ENCODE measurements at places on chromosomes 6 and 20. TPM values are rescaled to one million over a fixed set of nuclear protein-coding genes. Genes with fewer than 3 reads are reported as not detected.

DNA sequence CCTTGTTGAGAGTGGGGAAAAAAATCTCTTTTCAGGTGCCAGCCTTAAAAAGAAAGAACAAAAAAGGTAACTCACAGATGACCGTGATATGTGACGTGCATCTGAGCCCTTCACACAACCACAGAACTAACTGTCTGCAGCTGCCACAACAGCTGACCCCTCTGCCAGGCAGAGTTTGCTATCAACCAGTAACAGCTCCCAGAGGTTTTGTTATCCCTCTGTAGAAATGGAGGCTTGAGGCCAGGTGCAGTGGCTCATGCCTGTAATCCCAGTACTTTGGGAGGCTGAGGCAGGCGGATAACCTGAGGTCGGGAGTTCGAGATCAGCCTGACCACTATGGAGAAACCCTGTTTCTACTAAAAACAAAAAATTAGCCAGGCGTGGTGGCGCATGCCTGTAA lies 42.8 kb downstream of the SLC52A3 start:
- no peak for DNase-seq

- peak; percentile 77 for DNase-seq
Measured at GRCh38 chr6:131923356-131923755, 27.8 kb downstream of the CCN2 start.

DNA sequence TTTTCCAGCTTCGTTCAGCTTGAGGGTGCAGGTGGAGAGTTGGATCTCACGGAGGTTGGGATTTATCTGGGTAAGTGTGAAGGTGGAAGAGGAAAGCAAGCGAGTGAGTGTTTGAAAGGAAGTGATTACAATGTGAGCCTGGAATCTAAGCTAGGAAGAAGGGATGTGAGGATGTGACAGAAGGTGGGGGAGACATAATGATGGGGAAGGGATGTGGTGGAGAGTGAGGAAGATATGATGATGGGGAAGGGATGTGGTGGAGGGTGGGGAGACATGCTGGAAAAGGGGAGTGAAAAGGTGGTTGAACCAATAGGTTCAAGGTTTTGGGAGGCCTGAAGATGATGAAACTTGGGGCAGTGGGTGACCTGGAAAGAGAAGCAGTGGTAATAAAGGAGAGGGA lies 23.2 kb downstream of the KIAA1755 start:
- DNase-seq = no peak

GRCh38 chr20:37042986-37043972 lies 52.5 kb downstream of the RBL1 start:
- no peak for DNase-seq

- DNase-seq = peak; percentile 55
Measured at GRCh38 chr6:143270026-143270425, 180.5 kb downstream of the ADAT2 start.

DNA sequence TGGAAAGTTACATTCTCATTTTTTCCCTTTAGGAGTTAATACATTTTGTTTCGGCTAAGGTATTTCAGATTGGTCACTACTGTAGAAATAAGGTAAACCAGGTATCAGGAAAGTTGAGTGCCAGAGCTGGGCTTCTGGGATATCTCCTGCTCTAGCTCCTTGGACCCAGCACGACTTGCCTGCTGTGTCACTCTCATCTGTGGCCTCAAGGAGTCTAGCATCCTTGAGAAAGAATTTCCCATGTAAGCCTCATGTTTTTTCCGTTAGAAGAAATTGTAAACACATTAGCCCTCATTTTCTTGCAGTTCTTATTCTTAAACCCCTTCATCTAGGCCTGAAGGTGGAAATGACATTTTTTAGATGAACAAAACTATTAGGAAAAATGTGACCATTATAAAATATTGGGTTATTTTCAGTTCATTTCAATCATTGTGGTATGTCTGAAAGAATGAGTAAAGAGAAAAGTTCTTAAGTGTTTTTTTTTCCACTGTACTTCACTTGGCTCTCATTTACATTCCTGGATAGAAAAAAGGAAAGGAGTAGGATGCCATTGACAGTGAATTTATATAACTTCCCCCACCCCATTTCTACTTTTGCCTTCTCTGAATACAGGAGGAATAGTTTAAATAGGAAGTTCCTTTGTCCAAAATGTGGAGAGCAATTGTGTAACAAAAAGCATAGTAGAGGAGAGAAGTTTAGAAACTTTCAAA lies 46.7 kb downstream of the CD2AP start:
- DNase-seq = no peak

DNA sequence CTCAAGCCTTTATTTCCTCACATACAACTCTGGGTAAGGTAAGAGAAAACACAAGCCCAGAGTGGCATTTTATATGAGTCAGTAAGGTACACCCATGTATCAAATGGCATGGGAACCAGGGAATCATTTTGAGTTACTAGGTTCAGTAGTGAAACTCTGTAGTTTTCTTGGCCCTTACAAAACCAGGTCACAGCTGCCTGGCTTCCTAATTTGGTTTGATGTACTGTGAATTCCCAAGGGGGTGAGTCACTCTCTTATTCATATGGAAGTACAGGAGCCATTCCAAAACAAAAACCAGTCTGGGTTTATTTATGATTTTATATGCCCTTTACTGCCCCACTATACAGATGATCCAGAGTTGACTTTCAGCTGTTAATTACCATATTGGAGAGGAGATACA lies 70.7 kb downstream of the PDE7B start:
- peak; percentile 98 for DNase-seq

LY6G6D gene
- not detected for total RNA-seq

B3GALT4 gene
- 11.1 TPM for total RNA-seq

NEDD9 gene
- 13.6 TPM for total RNA-seq

Data from fibroblast of lung (primary cell).